ENCODE measurements at places on chromosomes 16 and 17. TPM values are rescaled to one million over a fixed set of nuclear protein-coding genes. Genes with fewer than 3 reads are reported as not detected.

TMEM238L gene
- 1.2 TPM for polyA plus RNA-seq

PIRT gene
- polyA plus RNA-seq = 0.18 TPM

HOXB3 gene
- 1.0 TPM for polyA plus RNA-seq

ADAMTS18 gene
- not detected for polyA plus RNA-seq

NUBP1 gene
- 21.7 TPM for polyA plus RNA-seq

SAT2 gene
- 181 TPM for polyA plus RNA-seq

SEC14L5 gene
- polyA plus RNA-seq = 0.03 TPM

TBC1D26 gene
- not detected for polyA plus RNA-seq

MT1G gene
- 9,444 TPM for polyA plus RNA-seq

HS3ST3A1 gene
- 0.40 TPM for polyA plus RNA-seq

ZG16 gene
- 0.68 TPM for polyA plus RNA-seq

AATK gene
- 0.24 TPM for polyA plus RNA-seq

ASB16 gene
- 0.02 TPM for polyA plus RNA-seq

C17orf78 gene
- polyA plus RNA-seq = not detected

EMC8 gene
- polyA plus RNA-seq = 12.4 TPM

GRAP gene
- 1.2 TPM for polyA plus RNA-seq

MYH4 gene
- not detected for polyA plus RNA-seq

UBB gene
- 1,427 TPM for polyA plus RNA-seq

SGSH gene
- 19.8 TPM for polyA plus RNA-seq

ABCA9 gene
- 5.1 TPM for polyA plus RNA-seq

SMTNL2 gene
- polyA plus RNA-seq = 0.13 TPM

MED9 gene
- 6.4 TPM for polyA plus RNA-seq

KRTAP2-2 gene
- not detected for polyA plus RNA-seq

Data from liver (tissue), 10 donors.